ENCODE measurements at places on chromosomes 5 and 9.

DNA sequence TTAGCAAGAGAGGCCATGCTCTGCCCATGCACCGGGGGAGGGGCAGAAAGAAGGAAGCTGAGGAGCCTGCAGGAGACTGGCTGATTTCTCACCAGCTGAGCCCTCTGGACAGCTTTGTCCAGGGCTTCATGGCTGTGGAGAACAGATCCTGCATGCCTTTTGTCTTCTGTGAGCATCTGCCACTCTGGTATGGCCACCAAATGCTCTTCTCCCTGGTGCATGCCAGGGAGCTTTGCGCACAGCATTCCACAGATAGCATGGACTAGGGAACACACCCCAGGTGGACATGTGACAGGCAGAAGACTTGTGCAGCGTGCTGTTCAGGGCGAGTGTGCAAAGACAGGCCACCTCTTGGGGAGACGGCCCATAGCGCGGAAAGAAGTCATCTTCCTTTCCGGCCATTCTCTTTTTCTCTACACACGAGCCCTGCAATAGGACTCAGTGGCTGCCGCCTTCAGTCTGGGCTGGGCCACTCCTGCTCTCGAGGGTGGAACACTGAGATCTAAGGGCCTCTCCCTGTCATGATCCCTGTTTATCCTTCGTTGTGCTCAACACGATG is 56.7 kb downstream of the GADD45G start:
- no peak for DNase-seq

GRCh38 chr5:65778126-65778525 is 56.1 kb downstream of the NLN start:
- no peak for DNase-seq

- no peak for DNase-seq
Observed at GRCh38 chr5:136174021-136174659, 18.8 kb downstream of the SMIM32 start.

GRCh38 chr5:164680812-164681520 is 1175.5 kb downstream of the MAT2B start:
- no peak for DNase-seq

GRCh38 chr5:982377-983237 is 26.0 kb upstream of the NKD2 start:
- DNase-seq: no peak

DNA sequence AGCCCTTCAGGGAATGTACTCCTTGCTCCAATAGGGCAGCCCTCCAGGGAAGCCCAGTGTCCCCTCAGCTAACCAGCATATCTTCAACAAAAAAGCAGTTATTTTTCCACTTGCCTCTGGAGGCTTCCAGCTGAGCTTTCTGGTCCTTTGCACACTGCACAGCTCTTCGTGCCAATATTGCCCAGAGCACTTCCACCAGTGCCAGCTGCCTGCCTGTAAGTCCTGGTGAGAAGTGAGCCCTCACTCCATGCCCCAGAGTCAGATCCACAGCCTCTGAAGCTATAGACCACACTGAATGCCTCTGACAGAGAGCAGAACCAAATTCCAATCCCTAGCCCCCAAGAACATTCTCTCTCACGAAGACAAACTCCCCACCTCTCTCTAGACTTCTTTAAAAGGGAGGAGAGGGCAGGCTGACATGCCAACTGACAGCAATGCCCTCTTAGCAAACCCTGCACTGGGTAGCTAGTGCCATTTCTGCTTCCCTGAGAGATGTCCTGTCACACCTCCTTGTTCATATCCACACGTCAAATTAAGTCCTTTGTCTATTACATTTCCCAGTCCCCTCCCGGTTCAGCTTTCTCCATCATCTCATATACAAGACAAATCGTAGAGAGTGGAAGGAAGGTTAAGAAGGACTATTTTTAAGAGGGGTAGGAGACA is 12.7 kb upstream of the HEXB start:
- DNase-seq: no peak

DNA sequence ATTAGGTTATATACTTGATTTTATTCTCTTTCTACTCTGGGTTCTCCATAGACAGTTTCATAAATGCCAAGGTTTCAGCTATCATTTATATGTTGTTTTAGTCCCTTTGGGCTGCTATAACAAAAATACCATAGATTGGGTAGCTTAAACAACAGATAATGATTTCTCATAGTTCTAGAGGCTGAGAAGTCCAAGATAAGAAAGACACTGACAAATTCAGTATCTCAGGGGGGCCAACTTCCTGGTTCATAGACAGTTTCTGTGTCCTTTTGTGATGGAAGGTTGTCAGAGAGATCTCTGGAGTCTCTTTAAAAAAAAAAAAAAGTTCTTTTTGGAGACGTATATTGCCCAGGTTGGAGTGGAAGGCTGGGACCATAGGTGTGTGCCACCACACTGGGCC is 113.3 kb downstream of the SCAMP1 start:
- DNase-seq: no peak

GRCh38 chr5:97135868-97136267 is 6.5 kb downstream of the LIX1 start:
- DNase-seq: no peak

- DNase-seq: no peak
Observed at GRCh38 chr5:54868511-54869483, 116.6 kb downstream of the ESM1 start.

- DNase-seq: no peak
Observed at GRCh38 chr5:54251981-54252380, 58.4 kb downstream of the ARL15 start.

GRCh38 chr5:89041249-89041779 is 158.3 kb upstream of the MEF2C start:
- no peak for DNase-seq

DNA sequence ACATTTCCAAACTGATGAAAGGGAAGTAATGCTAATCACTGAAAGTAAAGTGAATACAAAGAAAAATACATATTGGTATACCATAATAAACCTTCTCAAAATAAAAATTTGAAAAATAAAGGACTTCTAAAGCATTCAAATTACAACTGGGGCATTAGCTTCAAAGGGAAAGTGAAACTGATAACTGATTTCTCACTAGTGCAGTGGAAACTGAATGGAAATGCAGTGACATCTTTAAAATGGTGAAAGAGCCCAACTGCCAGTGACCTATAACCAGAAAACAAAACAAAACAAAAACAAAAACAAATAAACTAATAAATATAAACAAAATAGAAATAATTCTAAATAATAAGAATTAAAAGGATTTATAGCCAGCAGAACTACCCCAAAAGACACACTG is 297.5 kb upstream of the GRIN3A start:
- DNase-seq: no peak

DNA sequence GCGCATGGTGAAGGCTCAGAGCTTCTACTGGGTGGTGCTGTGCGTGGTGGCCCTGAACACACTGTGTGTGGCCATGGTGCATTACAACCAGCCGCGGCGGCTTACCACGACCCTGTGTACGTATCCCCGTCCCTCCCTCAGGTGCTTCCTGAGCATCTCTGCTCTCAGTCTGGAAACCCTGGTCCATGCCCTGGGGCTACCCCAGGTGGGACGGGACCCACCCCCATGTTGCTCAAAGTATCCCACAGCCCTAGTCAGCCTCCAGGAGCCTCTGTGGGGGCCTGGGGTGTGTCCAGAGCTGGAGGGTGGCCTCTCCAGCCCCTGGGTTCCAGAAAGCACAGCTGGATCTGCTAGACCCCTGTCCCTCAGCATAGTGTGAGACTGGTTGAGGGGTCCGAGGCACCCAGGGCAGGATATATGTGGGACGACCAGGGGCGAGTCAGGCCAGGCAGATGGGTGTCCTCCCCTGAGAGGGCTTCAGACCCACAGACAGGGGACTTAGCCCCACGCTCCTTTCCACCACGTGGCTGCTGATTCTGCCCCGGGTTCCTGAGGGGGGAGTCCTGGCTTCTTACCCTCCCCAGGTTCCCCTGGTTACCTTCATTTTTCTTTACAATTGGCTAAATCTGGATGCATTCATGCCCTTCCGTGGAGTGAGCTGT is 94.0 kb downstream of the CACNA1B start:
- DNase-seq: no peak
